NCI-H226 (cell line): ENCODE measurements at places on chromosomes 4 and X.

GRCh38 chr4:5815641-5816040 is 77.2 kb downstream of the CRMP1 start:
- DNase-seq = no peak

DNA sequence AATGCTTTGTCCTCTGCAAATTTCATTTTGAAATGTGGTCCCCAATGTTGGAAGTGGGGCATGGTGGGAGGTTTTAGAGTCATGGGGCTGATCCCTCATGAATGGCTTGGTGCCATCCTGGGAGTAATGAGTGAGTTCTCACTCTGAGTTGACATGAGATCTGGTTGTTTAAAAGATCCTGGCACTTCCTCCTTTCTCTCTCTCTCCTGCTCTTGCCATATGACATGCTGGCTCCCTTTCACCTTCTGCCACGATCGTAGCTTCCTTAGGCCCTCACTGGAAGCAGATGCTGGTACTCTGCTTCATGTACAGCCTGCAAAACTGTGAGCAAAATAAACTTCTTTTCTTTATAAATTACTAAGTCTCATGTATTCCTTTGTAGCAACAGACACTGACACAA is 262.0 kb downstream of the IL15 start:
- DNase-seq = no peak

- no peak for DNase-seq
Measured at GRCh38 chr4:170336238-170336775, 246.6 kb upstream of the AADAT start.

- DNase-seq = no peak
Measured at GRCh38 chrX:40853004-40853815, 117.9 kb upstream of the MED14 start.

DNA sequence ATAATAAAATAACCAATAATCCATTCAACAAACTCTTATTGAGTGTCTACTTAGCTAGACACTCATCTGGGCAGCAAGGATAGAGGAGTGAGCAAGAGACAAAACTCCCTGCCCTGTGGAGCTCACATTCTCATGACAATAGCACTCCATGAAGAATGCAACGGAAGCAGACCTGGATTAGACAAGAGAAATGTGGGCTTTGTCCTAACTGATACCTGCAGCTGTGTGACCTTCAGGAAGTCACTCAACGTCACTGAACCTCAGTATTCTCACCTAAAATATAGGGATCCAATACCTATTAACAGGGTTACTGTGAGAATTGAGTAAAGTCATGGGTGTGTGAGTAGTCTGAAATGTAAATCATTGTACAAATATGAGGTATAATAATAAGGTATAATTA is 61.2 kb downstream of the NDNF start:
- no peak for DNase-seq

- DNase-seq = no peak
Measured at GRCh38 chr4:2812612-2813354, 19.9 kb downstream of the SH3BP2 start.

GRCh38 chr4:128524311-128524710 is 236.7 kb upstream of the PGRMC2 start:
- peak; percentile 81 for DNase-seq

- DNase-seq = no peak
Measured at GRCh38 chr4:14152834-14153519, 525.5 kb upstream of the BOD1L1 start.

GRCh38 chrX:41153448-41153847 is 68.2 kb downstream of the USP9X start:
- no peak for DNase-seq

DNA sequence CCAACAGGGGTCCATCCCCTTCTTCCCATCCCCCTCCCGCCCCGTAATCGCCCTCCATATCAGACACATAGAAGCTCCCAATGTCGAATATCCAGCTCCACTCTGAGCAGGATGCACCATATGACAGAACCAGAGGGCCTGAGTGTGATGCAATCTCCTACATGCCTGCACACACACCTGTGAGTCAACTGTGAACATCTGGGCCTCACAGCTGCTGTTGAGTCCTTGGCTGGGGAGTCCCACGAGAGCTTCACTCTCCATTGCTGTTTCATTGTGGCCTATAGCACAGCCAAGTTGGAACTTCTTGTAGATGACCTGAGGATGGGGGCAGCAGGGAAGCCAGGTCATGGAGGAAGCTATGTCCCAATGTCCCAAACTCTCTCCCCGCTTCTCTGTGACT is 8.2 kb downstream of the SLC38A5 start:
- no peak for DNase-seq

GRCh38 chrX:49271341-49271740 is 1.7 kb downstream of the PPP1R3F start:
- DNase-seq = no peak

- DNase-seq = no peak
Measured at GRCh38 chrX:67587946-67588624, 44.3 kb downstream of the AR start.

DNA sequence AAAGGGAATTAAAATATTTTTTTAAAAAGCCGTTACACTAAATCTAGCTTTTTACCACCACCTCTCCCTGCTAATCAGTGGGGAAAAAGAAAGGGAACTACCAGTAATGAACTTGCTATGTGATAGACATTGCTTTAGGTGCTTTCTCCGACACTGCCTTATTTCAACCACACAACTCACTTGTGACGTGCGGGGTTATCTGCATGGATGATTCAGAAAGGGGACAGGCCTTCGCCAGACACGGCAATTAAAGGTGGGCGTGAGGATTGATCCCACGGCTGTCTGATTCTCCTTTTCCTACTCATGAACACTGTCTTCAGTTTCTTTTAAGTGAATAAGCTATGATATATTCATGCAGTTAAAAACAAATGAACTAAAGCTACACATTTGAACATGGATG is 882 bp upstream of the CXCR3 start:
- no peak for DNase-seq
